RPMI7951 (cell line): ENCODE measurements at places on chromosomes 7 and 10. TPM values are rescaled to one million over a fixed set of nuclear protein-coding genes. Genes with fewer than 3 reads are reported as not detected.
A peak's percentile ranks its signal among the peaks of the same experiment; 100 is the strongest.

- no peak for DNase-seq
These were observed 261.2 kb downstream of the PPP1R3A start for GRCh38 chr7:113657603-113658002.

EBLN1 gene
- not detected in 2 replicates for total RNA-seq

- no peak for DNase-seq
These were observed 21.5 kb downstream of the GIMAP8 start for GRCh38 chr7:150471886-150472285.

- DNase-seq: peak; percentile 80
These were observed 25.8 kb upstream of the PIP4K2A start for GRCh38 chr10:22740180-22740579.

ADCY1 gene
- total RNA-seq: 3.1 and 4.4 TPM in 2 replicates

DNA sequence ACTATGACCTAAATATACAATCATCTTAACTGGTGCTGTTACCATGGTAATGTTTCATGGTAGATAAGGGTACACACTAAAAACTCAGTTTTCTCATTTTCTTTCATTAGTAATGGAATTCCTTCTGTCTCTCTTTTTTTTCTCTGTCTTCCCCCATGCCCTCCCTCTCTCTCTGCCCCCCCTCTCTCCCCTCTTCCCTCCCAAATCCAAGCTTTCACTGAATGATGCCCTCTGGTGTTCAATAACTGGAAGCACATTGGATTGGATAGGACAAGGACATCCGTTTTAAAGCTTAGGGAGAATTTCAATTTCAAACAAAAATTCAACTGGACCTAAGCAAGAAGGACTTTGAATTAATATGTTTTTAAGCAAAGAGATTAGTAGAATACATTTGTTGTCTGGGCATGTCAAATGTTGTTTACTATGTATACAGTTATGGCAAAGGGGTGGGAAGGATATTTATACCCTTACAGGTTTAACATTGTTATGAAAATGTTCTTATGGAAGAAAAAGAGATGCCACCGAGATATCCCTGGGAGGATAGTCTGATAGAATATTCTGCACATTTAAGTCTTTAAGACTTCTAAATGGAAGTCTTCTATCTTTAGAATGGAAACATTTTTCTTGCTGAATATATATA is 6.1 kb downstream of the CHRM2 start:
- DNase-seq: peak; percentile 31

DNA sequence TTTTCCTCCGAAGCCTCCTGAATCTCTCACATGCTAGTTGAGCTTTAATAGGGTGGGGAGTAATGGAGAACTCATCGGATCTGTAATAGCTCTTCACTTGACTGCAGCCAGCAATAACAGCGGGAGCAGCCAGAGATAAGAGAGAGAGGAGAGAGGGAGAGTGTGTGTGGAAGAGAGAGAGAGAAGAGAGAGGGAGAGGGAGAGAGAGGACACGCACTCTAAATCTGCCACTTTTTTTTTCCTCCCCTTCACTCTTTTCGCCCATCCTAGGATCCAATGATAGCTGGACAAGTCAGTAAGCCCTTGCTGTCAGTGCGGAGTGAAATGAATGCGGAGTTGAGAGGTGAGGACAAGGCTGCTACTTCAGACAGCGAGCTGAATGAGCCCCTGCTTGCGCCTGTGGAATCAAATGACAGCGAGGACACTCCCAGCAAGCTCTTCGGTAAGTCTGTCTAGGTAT is 107.9 kb downstream of the POU6F2 start:
- DNase-seq: peak; percentile 5
